Adrenal gland (tissue), 19 donors: ENCODE measurements at places on chromosomes 16 and 17. TPM values are rescaled to one million over a fixed set of nuclear protein-coding genes. Genes with fewer than 3 reads are reported as not detected.
A peak's percentile ranks its signal among the peaks of the same experiment; 100 is the strongest.

DNA sequence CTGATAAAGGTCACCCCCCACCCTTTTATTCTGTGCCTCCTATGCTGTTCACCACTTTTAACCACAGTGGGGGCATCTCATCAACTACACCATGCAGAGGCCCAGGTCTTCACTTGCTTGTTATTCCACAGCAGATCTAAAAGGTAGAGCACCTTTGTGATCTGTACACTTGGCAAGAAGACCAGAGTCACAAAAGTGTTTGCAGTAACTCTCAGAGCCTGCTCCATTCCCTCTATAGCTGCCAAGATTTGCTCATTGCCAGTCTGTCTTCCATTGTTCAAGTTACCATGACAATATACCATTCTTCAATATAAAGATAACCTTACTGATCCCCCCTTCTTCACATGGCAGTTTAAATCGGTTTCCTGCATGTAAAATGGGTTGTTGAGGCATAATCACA lies 180.0 kb downstream of the TOX3 start:
- DNase-seq: no peak

DNA sequence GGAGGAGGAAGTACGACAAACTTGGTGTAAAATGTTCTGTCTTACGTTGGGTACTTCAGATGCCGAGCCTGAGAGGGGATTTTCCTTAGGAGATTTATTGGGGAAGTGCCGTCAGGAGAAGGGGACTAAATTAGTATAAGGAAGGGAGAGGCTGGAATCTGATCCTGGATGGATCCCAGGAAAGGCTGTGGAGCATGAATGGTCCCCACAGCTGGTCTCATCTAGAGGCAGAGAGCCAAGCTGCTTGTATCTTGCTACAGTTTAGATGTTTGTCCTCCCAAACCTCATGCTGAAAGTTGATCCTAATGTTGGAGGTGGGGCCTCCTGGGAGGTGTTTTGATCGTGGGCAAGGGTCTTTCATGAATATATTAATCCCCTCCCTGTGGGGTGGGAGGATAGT lies 798.4 kb upstream of the EEF2KMT start:
- no peak for DNase-seq

GRCh38 chr17:1412185-1413110 lies 12.4 kb upstream of the YWHAE start:
- peak; percentile 43 for DNase-seq

GRCh38 chr16:19837984-19838707 lies 46.5 kb downstream of the GPRC5B start:
- DNase-seq: no peak

DNA sequence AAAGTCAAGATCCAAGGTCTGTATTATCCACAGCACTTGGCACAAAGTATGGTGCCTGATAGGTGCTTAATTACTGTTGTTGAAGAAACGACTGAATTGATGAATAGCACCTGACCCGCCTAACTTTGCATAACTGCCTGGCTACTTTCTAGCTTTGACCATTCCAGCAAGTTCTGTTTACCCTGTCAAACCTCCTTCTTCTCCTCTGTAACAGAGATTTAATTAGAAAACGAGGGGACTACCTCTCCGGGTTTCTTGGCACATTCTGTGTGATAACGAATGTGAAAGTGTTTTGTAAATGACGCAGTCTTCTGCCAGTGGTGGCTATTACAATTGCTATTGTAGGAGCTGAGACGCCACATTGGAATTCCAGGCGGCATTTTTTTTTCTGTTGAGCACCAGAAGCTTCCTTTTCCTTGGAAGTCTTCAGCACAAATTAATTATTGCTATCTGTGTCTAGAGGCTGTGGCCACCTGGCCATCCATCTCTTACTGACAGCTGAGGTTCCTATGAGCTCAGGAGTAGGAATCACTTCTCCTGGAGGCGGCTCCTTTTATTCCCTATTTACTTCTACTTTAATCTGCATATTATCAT lies 522.9 kb downstream of the HS3ST4 start:
- no peak for DNase-seq

DNA sequence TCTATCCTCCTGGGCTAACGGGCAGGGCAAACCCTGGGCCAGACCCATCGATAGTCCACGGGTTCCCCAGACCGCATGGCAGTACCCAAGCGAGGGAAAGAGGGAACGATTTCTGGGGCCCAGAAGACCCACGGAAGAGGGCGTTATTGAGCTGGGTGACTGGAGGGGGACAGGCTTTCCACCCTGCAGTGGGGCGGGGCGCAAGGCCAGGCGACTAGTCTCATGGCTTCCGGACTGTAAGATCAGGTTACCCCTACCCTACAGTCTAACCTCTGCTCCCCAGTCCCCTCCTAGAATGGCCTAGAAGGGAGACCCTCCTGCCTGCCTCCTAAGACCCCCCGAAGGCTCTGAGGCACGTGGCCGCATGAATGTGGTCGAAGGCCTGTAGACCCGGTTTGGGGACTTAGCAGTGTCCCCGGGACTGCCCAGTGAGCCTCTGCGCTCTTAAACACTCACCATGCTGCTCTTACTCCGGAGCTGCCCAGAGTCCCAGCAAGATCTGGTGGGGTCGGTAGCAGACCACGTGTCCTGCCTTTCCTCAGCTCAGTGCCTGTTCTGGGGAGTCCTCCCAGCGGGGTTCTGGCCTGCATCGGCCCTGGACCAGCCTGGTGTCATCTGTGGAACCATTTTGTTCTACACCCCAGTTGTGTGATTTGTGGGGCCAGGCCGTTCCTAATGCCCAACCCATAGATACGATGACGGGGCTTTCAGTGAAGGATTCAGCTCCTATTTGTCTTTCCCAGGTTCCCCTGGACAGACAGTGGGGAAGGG lies 13.2 kb upstream of the AURKB start:
- DNase-seq: peak; percentile 67

DNA sequence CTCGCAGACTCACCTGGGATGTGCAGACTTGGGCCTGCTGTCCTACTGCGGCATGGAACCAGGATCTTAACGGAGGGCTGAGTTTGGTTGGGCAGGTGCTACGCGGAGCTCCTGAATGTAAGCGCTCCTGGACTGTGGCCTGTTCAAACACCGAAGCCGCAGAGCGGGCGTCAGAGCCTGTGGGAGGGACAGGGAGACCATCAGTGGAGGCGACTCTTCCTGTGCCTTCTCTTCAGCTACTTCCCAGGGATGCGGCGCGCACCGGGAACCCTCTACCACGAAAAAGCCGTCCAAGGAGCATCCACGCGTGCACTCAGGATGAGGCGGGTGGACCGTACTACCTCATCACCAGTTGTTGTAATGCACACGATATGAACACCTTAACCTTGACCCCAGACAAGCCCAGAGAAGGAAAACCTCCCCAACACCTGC lies 2.0 kb downstream of the USP36 start:
- peak; percentile 56 for DNase-seq

DNA sequence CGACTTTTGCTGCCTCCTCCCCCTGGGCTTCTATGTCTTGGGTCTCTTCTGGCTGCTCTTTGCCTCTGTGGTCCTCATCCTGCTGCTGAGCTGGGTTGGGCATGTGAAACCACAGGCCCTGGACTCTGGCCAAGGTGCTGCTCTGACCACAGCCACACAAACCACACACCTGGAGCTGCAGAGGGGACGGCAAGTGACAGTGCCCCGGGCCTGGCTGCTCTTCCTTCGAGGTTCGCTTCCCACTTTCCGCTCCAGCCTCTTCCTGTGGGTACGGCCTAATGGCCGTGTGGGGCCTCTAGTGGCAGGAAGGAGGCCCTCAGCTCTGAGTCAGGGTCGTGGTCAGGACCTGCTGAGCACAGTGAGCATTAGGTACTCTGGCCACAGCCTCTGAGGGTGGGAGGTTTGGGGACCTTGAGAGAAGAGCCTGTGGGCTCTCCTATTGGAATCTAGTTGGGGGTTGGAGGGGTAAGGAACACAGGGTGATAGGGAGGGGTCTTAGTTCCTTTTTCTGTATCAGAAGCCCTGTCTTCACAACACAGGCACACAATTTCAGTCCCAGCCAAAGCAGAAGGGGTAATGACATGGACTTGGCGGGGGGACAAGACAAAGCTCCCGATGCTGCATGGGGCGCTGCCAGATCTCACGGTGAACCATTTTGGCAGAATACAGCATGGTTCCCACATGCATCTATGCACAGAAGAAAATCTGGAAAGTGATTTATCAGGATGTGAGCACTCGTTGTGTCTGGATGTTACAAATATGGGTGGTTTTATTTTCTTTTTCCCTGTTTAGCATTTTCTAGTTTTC lies 2.3 kb downstream of the GP1BA start:
- DNase-seq: no peak

DNA sequence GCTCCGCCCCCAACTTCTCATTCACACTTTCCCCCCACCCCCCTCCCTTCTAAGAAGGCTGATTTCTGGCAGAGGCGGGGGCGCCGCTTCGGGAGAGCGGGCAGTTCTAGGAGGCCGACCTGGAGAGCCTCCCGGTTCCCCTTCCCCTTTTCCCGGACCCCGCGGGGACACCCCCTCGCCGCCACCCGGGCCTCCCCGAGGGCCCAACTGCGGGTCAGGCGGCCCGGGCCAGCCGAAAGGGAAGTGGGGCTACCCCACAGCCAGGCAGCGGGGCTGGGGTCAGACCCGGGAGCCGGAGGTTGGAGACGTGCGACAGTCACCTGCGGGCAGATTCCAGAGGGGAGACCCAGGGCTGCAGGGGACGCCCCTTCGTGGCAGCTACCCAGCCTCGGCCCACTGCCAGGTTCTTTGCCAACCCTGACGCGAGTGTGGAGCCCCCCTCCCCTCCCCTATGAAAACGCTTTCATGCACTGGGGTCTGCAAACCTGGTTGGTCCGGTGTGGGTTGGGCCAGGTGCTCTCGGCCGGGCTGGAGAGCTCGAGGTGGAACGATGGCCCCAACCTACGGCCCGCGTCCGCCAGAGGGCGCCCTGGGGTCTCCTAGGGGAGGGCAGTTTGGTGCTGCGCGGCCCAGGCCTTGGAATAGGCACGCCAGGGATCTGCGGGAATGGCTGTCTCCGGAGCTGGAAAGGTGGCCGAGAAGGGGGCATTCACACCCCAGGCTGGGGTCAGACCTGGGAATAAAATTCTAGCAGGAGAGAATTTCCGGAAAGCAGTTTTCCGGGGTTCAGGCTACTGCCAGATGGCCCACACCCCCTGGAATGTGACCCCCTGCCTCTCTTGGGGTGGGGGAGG lies 721 bp upstream of the SOCS3 start:
- DNase-seq: peak; percentile 94

- peak; percentile 82 for DNase-seq
These were observed 17.0 kb downstream of the CAVIN1 start for GRCh38 chr17:42405963-42406495.

- no peak for DNase-seq
These were observed 32.1 kb upstream of the CDC42EP4 start for GRCh38 chr17:73343739-73344454.

DNA sequence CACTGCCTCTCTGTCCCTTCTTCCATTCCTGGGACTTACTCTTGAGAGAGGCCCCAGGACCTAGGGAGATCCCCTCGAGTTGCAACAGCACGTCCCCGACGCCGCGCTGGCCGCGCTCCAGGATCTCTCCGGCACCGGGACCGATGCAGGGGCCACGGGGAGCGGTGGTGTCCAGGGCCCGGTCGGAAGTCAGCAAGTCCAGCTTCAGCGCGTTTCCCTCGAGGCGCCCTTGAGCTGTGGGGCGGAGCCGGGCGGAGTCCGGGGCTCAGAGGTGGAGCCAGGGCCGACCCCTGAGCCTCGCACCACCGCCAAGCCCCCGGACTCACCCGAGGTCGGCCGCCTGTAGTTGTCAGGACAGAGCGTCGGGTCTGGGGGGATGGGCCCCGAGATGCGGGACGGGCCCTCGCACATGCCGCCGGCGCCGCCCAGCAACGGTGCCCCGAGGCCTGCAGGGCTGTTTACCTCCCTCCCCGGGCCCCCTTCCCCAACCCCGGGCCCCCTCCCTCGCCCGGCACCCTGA lies 458 bp downstream of the ENKD1 start:
- peak; percentile 64 for DNase-seq

DNA sequence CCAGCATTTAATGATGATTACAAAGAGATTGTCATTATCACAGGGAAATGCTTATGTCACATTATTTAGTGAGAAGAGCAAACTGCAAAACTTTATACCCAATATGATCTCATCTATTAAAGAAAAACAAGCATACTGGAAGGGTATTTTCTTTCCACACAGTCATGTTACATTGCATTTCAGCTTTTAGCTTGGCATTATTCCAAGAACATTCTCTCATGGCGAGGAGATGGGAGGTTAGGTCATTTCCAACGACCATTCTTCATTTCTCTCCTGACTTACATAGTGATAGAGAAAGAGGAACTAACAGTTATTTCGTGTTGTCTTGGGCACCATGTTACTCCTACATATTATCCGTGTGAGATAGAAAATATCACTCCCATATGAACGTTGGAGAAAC lies 309.4 kb upstream of the XYLT1 start:
- no peak for DNase-seq

- DNase-seq: peak; percentile 23
These were observed 12.6 kb downstream of the SAP30BP start for GRCh38 chr17:75679706-75680211.

GRCh38 chr17:44916781-44917241 lies 1.5 kb upstream of the GFAP start:
- peak; percentile 78 for DNase-seq

DNA sequence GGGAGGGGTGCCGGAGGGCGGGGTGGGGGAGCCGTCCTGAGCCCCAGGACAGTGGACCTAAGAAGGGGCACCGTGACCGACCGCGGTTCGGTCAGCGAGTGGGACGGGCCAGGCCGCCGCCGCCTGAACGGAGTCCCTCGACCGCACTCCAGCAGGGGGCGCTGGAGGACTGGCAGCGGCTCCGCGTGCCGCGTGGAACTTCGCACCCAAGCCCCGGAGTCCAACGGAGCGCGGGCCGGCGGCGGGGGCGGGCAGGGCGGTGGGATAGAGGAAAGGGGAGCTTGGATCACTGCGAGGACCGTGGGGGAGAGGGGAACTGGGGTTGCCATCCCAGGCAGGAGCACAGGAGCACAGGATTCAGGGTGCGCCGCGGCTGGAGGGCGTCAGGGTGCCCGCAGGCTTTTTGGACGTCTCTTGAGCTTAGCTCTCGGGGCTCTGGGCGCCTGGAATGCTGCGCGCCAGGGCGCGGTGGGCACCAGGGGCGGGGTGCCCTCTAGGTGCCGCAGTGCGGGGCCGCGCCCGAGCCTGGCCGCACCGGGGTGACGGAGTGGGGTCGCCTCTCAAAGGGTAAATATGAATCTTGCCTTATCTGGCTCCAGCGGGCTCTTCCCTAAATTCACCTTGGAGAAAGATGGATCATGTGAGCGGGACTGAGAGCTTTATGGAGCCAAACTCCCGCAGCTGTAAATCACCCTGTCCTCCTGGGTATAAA lies 379 bp upstream of the OTOP2 start:
- DNase-seq: peak; percentile 81

Gene DCAF7
- polyA plus RNA-seq: 12.2 TPM

Gene KRTAP16-1
- polyA plus RNA-seq: not detected

Gene LDHD
- polyA plus RNA-seq: 12.1 TPM

Gene SLC13A2
- polyA plus RNA-seq: 0.03 TPM

Gene CCL4
- 10.0 TPM for polyA plus RNA-seq

Gene MEOX1
- 0.72 TPM for polyA plus RNA-seq

Gene CHRNB1
- polyA plus RNA-seq: 32.9 TPM

Gene MMP28
- 0.97 TPM for polyA plus RNA-seq
